Right lobe of liver (tissue), 6 donors: ENCODE measurements at places on chromosomes 5 and 9. TPM values are rescaled to one million over a fixed set of nuclear protein-coding genes. Genes with fewer than 3 reads are reported as not detected.

Gene EDIL3
- not detected for total RNA-seq

Gene ZNF189
- 8.1 TPM for total RNA-seq

DNA sequence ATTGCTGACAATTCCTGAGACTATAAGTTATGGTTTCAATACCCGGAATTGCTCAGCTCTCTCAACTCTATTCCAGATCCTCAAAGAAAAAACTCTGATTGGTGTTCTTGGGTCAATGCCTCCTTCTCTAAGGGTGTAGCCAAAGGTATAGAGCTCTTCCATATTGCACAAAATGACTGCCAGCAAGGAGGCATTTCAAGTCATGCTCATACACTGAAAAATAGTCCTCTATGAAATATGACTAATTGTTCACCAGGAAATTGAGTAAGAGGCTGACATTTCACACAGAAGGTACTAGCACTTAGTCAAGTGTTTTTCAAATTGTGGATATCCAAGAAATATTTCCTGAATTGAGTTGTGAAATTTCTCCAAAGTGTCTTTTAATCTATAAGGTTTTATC, 111.1 kb upstream of the KLF9 start:
- no peak overlapping the region for H3K27ac ChIP-seq
- H3K27me3 ChIP-seq = no peaks in the 10 kb centered on the region
- no peak overlapping the region for H3K4me3 ChIP-seq
- no peaks in the 10 kb centered on the region for H3K36me3 ChIP-seq
- H3K4me1 ChIP-seq = no peaks in the 10 kb centered on the region

GRCh38 chr9:76697554-76697953, 66.7 kb upstream of the PCA3 start:
- DNase-seq = no peak
- no peaks in the 10 kb centered on the region for H3K27me3 ChIP-seq
- H3K36me3 ChIP-seq = no peaks in the 10 kb centered on the region
- no peaks in the 10 kb centered on the region for H3K4me1 ChIP-seq
- no peak overlapping the region for H3K4me3 ChIP-seq
- no peak overlapping the region for H3K27ac ChIP-seq

GRCh38 chr9:112013266-112013665, 116.7 kb downstream of the UGCG start:
- no peak for DNase-seq
- no peak overlapping the region for H3K27ac ChIP-seq
- H3K36me3 ChIP-seq = no peaks in the 10 kb centered on the region
- H3K4me1 ChIP-seq = no peaks in the 10 kb centered on the region
- no peak overlapping the region for H3K4me3 ChIP-seq

- H3K27me3 ChIP-seq = no peaks in the 10 kb centered on the region
- no peaks in the 10 kb centered on the region for H3K36me3 ChIP-seq
- DNase-seq = no peak
- no peaks in the 10 kb centered on the region for H3K4me1 ChIP-seq
- H3K4me3 ChIP-seq = no peak overlapping the region
These were observed 122.5 kb downstream of the LHFPL2 start for GRCh38 chr5:78526049-78526525.

DNA sequence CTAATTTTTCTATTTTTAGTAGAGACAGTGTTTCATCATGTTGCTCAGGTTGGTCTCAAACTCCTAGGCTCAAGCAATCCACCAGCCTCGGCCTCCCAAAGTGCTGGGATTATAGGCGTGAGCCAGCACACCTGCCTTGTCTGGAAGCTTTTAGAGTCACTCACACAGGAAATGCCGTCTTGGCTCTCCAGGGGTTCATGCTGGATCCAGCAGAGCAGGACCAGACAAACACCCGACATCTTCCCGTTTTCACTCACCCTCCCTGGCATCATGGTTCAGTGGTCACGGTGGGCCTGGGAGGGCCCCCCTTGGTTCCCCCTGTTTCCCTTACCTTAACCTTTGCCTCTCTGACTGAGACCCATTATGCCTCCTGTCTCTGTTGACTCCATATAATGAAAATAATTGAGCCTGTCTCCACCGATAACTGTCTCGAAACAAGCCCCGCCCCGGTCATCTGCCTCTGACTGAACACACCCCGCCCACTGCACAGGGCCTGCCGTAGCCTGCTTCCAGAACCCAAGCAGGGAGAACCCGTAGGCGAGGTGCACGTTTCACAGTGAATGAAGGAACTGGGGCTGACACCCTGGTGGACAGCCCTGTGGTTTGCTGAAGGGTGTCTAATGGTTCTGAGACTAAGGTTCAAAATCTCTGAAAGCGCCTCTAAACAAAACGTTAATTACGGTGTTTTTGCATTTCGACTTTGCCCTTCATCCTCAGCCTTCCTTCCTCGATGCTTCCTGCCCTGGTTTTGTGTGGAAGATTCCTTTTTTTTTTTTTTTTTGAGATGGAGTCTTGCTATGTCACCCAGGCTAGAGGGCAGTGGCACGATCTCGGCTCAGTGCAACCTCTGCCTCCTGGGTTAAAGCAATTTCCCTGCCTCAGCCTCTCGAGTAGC, 39.7 kb upstream of the SPRY4 start:
- no peaks in the 10 kb centered on the region for H3K27me3 ChIP-seq
- peak overlapping the region; percentile 58 for H3K27ac ChIP-seq
- no peaks in the 10 kb centered on the region for H3K4me1 ChIP-seq
- no peaks in the 10 kb centered on the region for H3K36me3 ChIP-seq
- no peak overlapping the region for H3K4me3 ChIP-seq

GRCh38 chr5:60230456-60230855, 336.9 kb upstream of the PDE4D start:
- H3K27me3 ChIP-seq = no peaks in the 10 kb centered on the region

DNA sequence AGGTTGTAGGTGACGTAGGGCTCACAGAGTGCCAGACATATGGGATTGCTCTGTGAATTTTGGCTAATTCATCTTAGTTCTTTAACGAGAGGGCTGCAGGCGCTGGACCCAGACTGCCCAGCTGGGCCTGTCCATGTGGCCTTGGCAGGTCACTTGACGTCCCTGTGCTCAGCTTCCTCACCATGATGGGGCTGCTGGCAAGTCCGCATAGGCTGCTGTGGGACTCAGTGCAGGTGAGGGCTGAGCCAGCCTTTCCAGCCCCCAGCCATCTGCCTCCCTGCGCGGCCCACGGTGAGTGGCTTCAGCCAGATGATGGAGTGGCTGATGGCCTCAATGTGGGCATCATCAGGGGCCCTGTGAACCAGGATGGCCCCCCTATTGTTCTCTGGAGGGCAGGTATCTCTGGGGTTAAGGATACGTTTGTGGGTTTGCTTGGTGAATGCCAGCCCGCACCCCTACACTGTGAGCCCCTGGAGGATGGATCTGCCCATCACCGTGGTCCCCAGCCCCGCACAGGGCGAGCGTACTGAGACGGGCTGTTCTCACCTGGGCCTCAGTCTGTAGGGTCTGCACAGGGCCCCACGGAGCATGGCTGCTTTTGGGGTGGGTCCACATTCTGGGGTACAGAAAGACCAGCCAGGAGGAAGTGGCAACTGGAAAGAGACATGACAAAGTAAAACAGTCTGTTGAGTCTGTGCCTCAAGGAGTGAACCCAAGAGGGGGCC, 3.7 kb downstream of the CARD19 start:
- no peak overlapping the region for H3K27ac ChIP-seq
- peak; percentile 56 for DNase-seq
- H3K36me3 ChIP-seq = no peaks in the 10 kb centered on the region
- no peaks in the 10 kb centered on the region for H3K27me3 ChIP-seq
- no peak overlapping the region for H3K4me3 ChIP-seq

GRCh38 chr5:2863675-2864433, 112.4 kb upstream of the IRX2 start:
- H3K27me3 ChIP-seq = no peaks in the 10 kb centered on the region
- H3K4me3 ChIP-seq = no peak overlapping the region
- no peak overlapping the region for H3K27ac ChIP-seq
- H3K36me3 ChIP-seq = no peaks in the 10 kb centered on the region
- no peak for DNase-seq

GRCh38 chr9:75233011-75233410, 144.7 kb downstream of the OSTF1 start:
- H3K4me1 ChIP-seq = peaks cover 28% of the 10 kb centered on the region
- no peak overlapping the region for H3K4me3 ChIP-seq
- no peak for DNase-seq
- H3K27ac ChIP-seq = no peak overlapping the region
- H3K36me3 ChIP-seq = no peaks in the 10 kb centered on the region
